ENCODE measurements at places on chromosomes 6 and 20. TPM values are rescaled to one million over a fixed set of nuclear protein-coding genes. Genes with fewer than 3 reads are reported as not detected.

Gene HLA-DRB5
- 30.7 TPM for polyA plus RNA-seq

DNA sequence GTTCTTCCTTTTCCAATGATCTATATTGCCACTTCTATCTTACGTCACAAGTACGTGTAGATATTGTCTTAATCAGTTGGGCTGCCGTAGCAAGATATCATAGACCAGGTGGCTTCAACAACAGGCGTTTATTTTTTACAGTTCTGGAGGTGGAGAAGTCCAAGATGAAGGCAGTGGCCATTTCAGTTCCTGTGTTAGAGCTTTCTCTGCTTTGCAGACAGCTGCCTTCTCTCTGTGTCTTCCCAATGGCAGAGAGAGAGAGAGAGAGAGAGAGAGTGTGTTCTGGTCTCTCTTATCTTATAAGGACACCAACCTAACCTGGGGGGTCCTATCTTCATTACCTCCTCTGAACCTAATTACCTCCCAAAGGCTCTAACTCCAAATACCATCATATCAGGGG, 8.3 kb downstream of the HSF2 start:
- no peak for DNase-seq

DNA sequence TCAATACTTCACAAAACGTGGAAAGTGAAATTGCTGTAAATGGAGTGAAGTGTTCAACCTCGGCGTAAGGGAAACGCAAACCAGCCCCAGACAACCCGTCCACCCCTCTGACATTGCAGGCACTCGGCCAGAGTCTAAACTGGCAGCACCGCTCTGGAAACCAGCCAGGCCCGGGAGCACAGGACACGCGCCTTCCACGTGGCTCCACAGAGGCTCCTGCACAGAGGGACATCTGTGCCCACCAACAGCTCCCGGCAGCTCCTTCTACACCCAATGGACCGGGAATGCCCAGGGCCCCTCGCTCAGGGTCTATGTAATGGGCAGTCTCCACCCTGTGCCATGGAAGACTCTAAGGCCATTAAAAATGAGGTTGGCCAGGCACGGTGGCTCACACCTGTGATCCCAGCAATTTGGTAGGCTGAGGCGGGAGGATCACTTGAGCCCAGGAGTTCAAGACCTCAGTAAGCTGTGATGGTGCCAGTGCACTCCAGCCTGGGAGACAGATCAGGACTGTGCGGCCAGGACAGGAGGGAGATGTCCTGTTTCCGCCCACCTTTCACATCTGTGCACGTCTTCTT, 3.4 kb upstream of the HELZ2 start:
- no peak for DNase-seq

DNA sequence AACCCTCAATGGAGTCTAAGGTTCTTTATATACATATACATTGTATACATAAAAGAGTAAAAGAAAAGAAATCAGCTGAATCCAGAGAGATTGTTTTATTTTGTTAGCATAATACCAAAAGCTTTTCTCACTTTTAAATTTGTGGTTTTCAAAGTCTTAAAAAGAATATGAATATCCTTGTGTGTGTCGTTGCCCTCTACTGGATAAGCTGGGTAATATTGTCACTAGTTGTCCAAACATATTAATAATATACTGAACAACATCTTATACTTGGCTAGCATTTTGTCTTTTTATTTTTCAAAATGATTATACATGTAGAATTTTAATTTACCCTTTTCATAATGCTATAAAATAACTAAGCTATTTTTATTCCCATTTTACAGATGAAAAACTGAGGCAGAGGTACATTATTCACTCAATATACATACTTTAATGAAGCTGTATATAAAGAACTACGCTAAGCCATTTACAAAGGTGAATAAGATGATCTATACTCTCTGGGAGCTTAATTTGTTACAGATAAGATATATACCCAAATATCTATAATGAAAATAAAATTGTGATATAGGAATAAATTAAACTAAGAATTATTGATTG, 531.7 kb downstream of the TFAP2B start:
- DNase-seq, result no peak

Gene XKR7
- 0.25 TPM for polyA plus RNA-seq

Gene ZSWIM3
- 6.5 TPM for polyA plus RNA-seq

- no peak for DNase-seq
These were observed 265.4 kb upstream of the CDH4 start for GRCh38 chr20:60986506-60987156.

Gene LY6G6F
- 1.0 TPM for polyA plus RNA-seq

GRCh38 chr20:56522311-56522710, 2.2 kb upstream of the FAM209A start:
- DNase-seq, result no peak

- DNase-seq, result no peak
These were observed 1.1 kb upstream of the PBX2 start for GRCh38 chr6:32190911-32191677.

Gene CST3
- polyA plus RNA-seq, result 149 TPM

DNA sequence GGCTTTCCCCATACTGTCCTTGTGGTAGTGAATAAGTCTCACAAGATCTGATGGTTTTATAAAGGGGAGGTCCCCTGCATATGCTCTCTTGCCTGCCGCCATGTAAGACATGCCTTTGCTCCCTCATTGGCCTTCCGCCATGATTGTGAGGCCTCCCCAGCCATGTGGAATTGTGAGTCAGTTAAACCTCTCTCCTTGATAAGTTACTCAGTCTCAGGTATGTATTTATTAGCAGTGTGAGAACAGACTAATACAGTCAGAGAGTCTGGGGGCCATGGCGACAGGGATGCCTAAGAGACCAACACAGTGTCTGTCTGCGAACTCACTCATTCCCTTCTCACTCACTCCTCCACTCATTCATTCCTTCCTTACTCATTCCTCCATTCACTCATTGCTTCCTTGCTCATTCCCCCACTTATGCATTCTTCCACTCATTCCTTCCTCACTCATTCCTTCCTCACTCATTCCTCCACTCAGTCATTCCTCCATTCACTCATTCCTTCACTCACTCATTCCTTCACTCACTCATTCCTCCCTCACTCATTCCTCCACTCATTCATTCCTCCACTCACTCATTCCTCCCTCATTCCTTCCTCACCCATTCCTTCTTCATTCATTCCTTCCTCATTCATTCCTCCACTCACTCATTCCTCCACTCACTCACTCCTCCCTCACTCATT, 137.5 kb upstream of the AGPAT4 start:
- DNase-seq, result no peak

- DNase-seq, result no peak
These were observed 217.0 kb downstream of the HAO1 start for GRCh38 chr20:7723284-7723683.

DNA sequence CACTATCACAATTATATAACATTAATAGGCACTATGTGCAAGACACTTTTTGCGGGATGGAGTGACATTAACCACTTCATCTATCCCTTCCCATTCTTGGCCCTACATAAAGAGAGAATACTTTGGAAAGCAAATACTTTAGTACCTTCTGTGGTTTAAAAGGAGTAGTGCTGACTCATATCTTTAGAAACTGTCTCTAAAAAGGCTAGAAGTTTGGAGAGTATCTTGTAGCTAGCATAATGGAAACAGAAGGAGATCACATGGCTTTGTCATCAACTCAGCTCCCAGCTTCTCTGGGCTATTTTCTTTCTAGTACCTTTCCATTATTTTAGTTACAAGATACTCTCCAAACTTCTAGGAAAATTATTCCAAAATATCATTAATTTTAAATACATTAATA, 157.5 kb downstream of the ADGRG6 start:
- no peak for DNase-seq

Gene BANF2
- not detected for polyA plus RNA-seq

- peak; percentile 57 for DNase-seq
These were observed 49.7 kb downstream of the TOP1 start for GRCh38 chr20:41078329-41078728.

Gene ZFAND3
- 144 TPM for polyA plus RNA-seq

GRCh38 chr20:41359541-41360011, 7.0 kb downstream of the EMILIN3 start:
- no peak for DNase-seq

DNA sequence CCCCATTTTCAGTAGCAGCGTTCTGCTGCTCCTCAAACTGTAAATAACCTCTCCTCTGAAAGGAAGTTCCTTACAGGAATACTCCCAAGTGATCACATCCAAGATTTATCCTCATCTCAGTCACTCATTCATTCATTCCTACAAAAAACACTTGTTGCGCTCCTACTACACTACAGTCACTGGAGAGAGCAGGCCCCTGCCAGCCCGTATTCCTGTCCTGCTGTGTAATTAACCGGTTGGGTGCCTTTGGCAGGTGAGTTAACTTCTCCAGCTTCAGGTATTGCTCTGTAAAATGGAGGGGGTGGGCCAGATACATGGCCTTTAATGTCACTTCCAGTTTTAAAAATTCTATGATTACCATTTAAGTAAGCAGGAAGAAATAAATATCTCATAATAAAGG, 15.0 kb upstream of the ZBTB24 start:
- DNase-seq, result no peak

GRCh38 chr6:88220493-88220892, 54.3 kb upstream of the CNR1 start:
- DNase-seq, result peak; percentile 22

DNA sequence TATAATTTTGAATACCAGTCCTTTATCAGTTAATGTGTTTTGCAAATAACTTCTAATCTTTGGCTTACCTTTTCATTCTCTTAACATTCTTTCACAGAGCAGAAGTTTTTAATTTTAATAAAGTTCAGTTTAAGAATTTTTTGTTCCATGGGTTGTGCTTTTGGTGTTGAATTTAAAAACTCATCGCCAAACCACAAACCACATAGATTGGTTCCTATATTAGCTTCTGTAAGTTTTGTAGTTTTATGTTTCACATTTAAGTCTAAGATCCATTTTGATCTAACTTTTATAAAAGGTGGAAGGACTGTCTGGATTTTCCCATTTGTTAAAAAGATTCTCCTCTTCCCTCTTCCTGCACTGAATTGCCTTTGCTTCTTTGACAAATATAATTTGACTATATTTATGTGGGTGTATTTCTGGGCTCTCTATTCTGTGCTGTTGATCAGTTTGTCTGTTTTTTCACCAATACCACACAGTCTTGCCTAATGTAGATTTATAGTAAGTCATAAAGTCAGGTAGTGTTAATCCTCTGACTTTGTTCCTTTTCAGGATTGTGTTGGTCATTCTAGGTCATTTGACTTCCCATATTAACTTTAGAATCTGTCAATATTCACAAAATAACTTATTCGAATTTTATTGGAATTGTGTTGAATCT, 17.5 kb upstream of the SDCBP2 start:
- DNase-seq, result no peak

GRCh38 chr6:42993445-42993844, 9.1 kb downstream of the PPP2R5D start:
- DNase-seq, result no peak

Data from renal pelvis (tissue), 12 donors.